ENCODE measurements at places on chromosomes 1 and 21. TPM values are rescaled to one million over a fixed set of nuclear protein-coding genes. Genes with fewer than 3 reads are reported as not detected.
A peak's percentile ranks its signal among the peaks of the same experiment; 100 is the strongest.

- no peak overlapping the region for H3K4me3 ChIP-seq
- H3K36me3 ChIP-seq = no peaks in the 10 kb centered on the region
Measured at GRCh38 chr1:37403166-37403565, 71.2 kb upstream of the ZC3H12A start.

The E2F2 gene
- total RNA-seq = 7.8 TPM

DNA sequence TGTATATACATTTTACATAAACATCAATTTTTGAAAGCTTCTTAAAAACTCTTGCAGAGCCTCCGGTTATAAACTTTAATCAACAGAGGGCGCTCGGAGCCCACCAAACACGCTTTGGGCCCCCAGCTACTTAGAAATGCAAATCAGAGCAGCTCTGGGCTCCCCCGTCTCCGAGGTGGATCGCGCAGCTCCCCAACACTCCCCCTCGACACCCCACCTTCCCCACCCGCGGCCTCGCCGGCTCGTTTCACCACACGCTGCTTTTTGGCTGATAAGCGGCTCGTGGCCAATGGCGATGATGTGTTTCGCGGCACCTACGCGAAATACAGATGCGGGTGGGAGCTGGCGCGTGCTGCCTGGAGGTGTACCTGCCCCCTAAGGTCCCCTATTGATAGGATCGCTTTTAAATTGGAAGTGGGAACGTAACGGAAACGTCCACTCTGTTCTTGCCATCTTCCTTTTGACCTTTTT, 1.7 kb upstream of the KIF26B start:
- no peaks in the 10 kb centered on the region for H3K36me3 ChIP-seq
- H3K27me3 ChIP-seq = peaks cover 22% of the 10 kb centered on the region
- peak overlapping the region; percentile 80 for H3K27ac ChIP-seq
- peaks cover 10% of the 10 kb centered on the region for H3K4me1 ChIP-seq
- peak overlapping the region; percentile 78 for H3K4me3 ChIP-seq

DNA sequence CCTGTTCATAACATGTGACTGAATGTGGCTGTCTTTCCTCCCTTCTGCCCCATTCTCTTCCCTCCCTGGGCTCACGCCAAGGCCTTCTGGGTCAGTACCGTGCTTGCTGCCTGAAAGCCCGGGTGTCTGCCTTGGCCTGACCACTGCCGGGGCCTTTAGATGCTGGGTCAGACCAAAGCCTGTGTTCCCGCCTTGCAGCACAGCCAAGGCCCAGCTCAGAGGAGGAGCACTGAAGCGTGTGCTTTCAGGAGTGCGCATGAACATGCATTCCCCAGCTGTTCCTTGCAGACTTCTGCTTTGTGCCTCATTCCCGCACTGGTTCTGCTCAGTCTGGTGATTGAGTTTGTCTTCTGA, 27.0 kb upstream of the SARS1 start:
- no peak for DNase-seq
- H3K27ac ChIP-seq = no peak overlapping the region
- peaks cover 30% of the 10 kb centered on the region for H3K4me1 ChIP-seq
- H3K27me3 ChIP-seq = no peaks in the 10 kb centered on the region

GRCh38 chr1:46187106-46187869, 10.9 kb downstream of the POMGNT1 start:
- no peak for DNase-seq
- no peaks in the 10 kb centered on the region for H3K27me3 ChIP-seq
- peaks cover 11% of the 10 kb centered on the region for H3K4me1 ChIP-seq
- H3K27ac ChIP-seq = peak overlapping the region; percentile 44
- peaks cover 4% of the 10 kb centered on the region for H3K36me3 ChIP-seq
- H3K4me3 ChIP-seq = no peak overlapping the region

DNA sequence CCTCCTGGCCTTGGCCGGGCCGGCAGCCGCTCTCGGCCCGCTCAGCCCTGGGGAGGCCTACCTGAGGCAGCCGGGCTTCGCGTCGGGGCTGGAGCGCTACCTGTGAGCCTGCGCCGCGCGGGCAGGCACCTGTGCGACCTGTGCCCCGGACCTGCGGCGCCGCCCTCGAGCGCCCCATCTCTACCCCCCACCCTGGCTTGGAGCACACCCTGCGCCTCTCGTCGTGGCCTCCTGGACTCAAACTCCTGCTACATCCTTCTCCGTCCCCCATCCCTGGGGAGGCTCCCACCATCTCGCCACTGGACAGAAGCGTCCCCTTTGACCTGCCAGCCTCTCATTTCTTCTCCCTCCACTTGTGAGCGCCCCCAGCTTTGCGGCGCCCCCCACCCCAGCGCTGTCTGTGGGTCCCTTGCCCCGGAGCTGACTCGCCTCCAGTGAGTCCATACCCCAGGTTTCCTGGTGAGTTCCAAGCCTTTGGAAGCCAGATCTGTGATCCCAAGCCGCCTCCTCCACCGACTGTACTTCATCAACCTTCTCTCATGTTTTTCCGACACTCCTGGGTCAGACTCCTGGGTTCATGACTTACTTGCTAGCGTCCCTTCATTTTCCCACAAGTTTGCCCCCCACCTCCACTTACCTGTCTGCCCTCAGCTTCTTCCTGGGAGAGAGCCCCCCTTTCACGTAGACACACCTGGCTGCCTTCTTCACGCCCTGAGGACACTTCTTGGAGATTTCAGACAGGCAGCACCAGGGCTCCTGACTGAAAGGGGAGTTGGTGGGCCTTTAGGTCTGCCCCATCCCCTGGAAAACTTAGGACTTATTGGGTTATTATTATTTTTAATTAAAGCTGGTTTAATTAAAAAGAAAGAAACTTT, 1.3 kb downstream of the FOXE3 start:
- peak overlapping the region; percentile 56 for H3K4me3 ChIP-seq
- no peaks in the 10 kb centered on the region for H3K4me1 ChIP-seq
- DNase-seq = no peak
- peaks cover 83% of the 10 kb centered on the region for H3K27me3 ChIP-seq
- no peak overlapping the region for H3K27ac ChIP-seq

GRCh38 chr1:41259221-41259620, 17.1 kb upstream of the SCMH1 start:
- H3K27ac ChIP-seq = no peak overlapping the region
- peaks cover 5% of the 10 kb centered on the region for H3K27me3 ChIP-seq
- H3K36me3 ChIP-seq = no peaks in the 10 kb centered on the region
- DNase-seq = no peak

The MYCL gene
- total RNA-seq = 21.3 TPM

The TSACC gene
- total RNA-seq = 0.65 TPM

The LCE1A gene
- total RNA-seq = not detected

The HSD3B1 gene
- not detected for total RNA-seq
